ENCODE measurements at places on chromosomes 16 and 17. TPM values are rescaled to one million over a fixed set of nuclear protein-coding genes. Genes with fewer than 3 reads are reported as not detected.
A peak's percentile ranks its signal among the peaks of the same experiment; 100 is the strongest.

DNA sequence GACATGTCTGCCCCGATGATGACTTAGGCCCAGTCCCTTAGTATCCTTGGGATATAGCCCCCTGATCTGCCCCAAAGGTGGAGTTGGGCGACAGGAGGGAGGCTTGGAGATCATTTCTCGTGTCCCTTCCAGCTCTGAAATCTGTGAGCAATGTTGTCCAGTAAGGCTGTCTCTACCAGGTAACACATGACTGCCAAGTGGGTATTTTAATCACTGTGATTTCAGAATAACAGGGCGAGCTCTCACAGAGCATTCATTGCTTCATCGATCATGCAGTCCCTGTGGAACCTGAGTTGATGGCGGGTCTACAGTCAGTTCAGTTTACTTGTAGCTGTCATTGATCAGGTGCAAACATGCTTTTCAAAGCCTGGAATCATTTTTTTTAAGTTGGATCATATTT is 39.2 kb downstream of the KSR1 start:
- no peaks in the 10 kb centered on the region for H3K27me3 ChIP-seq
- H3K4me3 ChIP-seq: no peak overlapping the region
- no peak for DNase-seq
- peak overlapping the region; percentile 36 for H3K27ac ChIP-seq
- peaks cover 66% of the 10 kb centered on the region for H3K4me1 ChIP-seq
- no peaks in the 10 kb centered on the region for H3K36me3 ChIP-seq

DNA sequence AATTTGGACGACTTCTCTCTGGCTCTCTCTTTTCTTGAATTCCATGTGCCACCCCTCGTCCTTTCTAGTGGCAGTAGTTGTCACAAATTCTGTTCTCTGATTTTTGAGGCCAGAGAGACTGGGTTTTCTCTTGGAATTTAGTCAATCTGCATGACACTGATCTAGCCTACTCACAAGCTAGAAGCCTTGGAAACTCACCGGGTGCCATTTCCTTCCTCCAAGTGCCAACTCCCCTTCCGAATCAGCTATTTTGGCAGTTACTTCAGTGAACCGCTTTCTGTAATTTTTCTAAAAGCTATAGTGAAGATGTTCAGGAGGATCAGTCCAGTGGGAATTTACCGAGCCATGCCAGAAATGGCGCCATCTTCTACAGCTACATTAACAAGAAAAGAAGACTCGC is 228.9 kb downstream of the PMP22 start:
- no peak overlapping the region for H3K4me3 ChIP-seq
- H3K27me3 ChIP-seq: peaks cover 3% of the 10 kb centered on the region
- peaks cover 9% of the 10 kb centered on the region for H3K4me1 ChIP-seq
- H3K27ac ChIP-seq: no peak overlapping the region
- no peak for DNase-seq

DNA sequence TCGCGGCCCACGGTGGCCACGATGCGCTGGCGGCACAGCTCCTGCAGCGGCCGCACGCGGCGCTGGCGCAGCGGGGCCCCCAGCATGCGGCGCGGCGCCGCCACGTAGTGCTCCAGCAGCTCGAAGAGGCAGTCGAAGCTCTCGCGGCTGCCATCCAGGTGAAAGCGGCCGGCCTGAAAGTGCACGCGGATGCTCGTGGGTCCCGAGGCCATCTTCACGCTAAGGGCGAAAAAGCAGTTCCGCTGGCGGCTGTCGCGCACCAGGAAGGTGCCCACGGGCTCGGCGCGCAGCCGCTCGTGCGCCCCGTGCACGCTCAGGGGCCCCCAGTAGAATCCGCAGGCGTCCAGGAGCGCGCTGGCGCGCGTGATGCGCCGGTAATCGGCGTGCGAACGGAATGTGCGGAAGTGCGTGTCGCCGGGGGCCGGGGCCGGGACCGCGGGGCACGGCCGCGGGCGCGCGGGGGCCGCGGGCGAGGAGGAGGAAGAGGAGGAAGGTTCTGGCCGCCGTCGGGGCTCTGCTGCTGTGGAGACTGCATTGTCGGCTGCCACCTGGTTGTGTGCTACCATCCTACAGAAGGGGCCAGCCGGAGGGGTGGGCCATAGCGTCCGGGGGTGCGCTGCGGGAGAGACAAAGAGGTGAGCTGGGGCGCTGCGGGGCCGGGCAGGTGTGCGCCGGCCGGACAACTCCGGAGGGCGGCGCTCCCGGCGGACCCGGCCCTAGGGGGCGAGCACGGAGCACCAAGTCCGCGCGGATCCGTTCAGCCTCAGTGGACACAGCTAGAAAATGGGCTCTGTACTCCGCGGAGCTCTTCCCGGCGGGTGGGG is 879 bp downstream of the SOCS1 start:
- H3K4me1 ChIP-seq: peaks cover 32% of the 10 kb centered on the region
- no peak overlapping the region for H3K27ac ChIP-seq
- H3K27me3 ChIP-seq: peaks cover 3% of the 10 kb centered on the region
- H3K4me3 ChIP-seq: peak overlapping the region; percentile 67
- H3K36me3 ChIP-seq: no peaks in the 10 kb centered on the region

The NTN1 gene
- total RNA-seq: 4.0 TPM

The DPEP3 gene
- total RNA-seq: not detected

The NUBP1 gene
- total RNA-seq: 20.0 TPM

DNA sequence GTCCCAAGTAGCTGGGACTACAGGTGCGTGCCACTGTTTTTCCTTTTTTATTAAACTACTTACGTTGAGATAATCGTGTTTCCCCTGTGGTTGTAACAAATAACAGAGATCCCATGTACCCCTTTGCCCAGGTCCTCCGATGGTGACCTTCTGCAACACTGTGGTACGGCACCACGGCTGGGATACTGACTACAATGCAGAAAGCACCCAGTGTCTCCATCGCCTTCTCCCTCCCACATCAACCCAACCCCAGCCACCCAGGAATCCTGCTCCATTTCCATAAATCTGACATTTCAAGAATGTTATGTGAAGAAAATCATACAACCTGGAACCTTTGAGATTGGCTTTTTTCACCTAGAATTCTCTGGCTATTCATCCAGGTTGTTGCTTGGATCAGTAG is 22.1 kb downstream of the MPRIP start:
- H3K4me3 ChIP-seq: no peak overlapping the region
- H3K36me3 ChIP-seq: no peaks in the 10 kb centered on the region

DNA sequence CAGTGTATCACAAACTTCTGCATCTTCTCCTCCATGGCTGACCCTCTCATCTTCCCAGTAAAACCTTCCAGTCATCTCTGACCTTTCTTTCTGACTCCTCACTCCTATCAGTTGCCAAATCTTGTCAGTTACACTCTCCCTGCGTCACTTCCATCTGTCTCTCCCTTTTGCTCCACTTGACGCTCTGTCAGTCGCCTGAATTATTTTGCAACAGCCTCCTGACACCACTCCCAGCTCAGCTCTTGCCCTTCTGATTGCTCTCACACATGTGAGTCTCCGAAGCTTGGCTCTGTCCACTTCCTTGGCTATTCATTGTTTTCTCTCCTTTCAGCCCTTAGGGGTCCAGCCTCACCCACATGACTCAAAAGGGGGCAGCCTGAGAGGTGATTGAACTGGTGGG is 27.7 kb downstream of the DHRS7C start:
- H3K4me1 ChIP-seq: no peaks in the 10 kb centered on the region
- H3K27me3 ChIP-seq: peaks cover 20% of the 10 kb centered on the region
- H3K27ac ChIP-seq: no peak overlapping the region
- H3K4me3 ChIP-seq: no peak overlapping the region

- peaks cover 28% of the 10 kb centered on the region for H3K27me3 ChIP-seq
- no peak for DNase-seq
- H3K4me1 ChIP-seq: no peaks in the 10 kb centered on the region
- no peaks in the 10 kb centered on the region for H3K36me3 ChIP-seq
These were observed 95.2 kb upstream of the SEC14L1 start for GRCh38 chr17:77045441-77046041.

The ADPRM gene
- 14.5 TPM for total RNA-seq

DNA sequence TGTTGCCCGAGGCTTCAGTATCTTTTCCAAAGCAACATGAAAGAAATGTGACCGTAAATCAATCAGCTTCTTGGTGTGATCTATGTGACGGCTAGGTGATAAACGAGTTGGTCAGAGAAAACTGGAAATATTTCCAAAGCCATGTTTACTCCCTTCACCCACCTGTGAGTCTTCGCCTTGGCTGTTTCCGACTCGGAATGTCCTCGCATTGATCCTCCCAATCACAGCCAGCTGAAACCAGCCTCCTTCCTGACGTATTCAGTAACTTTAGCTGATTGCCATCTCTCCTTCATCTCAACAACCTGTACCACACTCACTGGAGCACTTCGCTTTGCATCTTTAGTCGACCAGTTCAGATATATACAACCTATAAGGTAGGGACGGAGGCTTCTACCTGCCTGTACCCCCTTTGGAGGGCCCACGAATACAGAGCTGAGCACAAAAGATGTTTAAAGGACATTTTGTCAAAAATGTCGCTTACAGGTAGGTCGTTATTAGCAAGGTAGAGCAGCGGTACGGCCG is 705 bp downstream of the KRABD2 start:
- peak overlapping the region; percentile 74 for H3K4me3 ChIP-seq
- peaks cover 64% of the 10 kb centered on the region for H3K4me1 ChIP-seq
- H3K27me3 ChIP-seq: no peaks in the 10 kb centered on the region
- peaks cover 19% of the 10 kb centered on the region for H3K36me3 ChIP-seq

GRCh38 chr17:69960755-69961154 is 114.3 kb upstream of the KCNJ16 start:
- no peak overlapping the region for H3K27ac ChIP-seq
- H3K4me3 ChIP-seq: no peak overlapping the region
- no peaks in the 10 kb centered on the region for H3K4me1 ChIP-seq
- peaks cover 1% of the 10 kb centered on the region for H3K36me3 ChIP-seq
- no peak for DNase-seq

GRCh38 chr17:41935641-41936040 is 5.2 kb downstream of the ODAD4 start:
- H3K4me1 ChIP-seq: peaks cover 4% of the 10 kb centered on the region
- H3K36me3 ChIP-seq: no peaks in the 10 kb centered on the region
- H3K27ac ChIP-seq: no peak overlapping the region

DNA sequence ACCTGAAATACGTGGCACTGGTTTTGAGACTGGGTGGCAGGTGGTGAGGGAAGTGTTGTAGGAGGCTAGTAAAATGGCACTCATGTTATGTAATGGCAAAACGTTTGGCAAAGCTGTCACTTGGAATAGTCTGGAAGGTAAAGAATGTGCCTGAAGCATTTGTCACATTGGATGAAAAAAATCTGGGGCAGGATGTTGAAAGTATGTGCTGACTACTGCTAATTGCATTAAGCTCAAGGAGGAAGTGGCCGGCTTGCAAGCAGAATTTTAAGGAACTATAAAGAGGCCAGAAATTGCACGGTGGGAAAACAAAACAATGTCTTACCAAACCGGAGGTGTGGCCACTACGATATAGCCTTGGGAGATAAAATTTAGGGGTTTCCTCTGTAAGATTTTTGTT is 26.6 kb upstream of the NLRP1 start:
- H3K4me1 ChIP-seq: no peaks in the 10 kb centered on the region
- H3K27ac ChIP-seq: no peak overlapping the region
- no peak for DNase-seq
- H3K4me3 ChIP-seq: no peak overlapping the region
- no peaks in the 10 kb centered on the region for H3K36me3 ChIP-seq

The DHX58 gene
- total RNA-seq: 0.55 TPM

The HCRT gene
- total RNA-seq: not detected

The ECI1 gene
- total RNA-seq: 45.4 TPM

The SECTM1 gene
- 2.1 TPM for total RNA-seq

GRCh38 chr17:45137561-45138305 is 2.2 kb downstream of the ACBD4 start:
- H3K27me3 ChIP-seq: no peaks in the 10 kb centered on the region
- no peaks in the 10 kb centered on the region for H3K36me3 ChIP-seq
- H3K4me1 ChIP-seq: peaks cover 17% of the 10 kb centered on the region
- no peak overlapping the region for H3K4me3 ChIP-seq
- no peak overlapping the region for H3K27ac ChIP-seq

The TMEM100 gene
- 7.5 TPM for total RNA-seq

The KRT24 gene
- not detected for total RNA-seq

All from chondrocyte (in vitro differentiated cells).